Activated naive CD4-positive, alpha-beta T cell treated with anti-CD3 and anti-CD28 coated beads, Interleukin-2, amount 50 U/mL, for 72 hours (primary cell): ENCODE measurements at places on chromosomes 13 and 19.

GRCh38 chr13:30325668-30326067, 18.3 kb upstream of the KATNAL1 start:
- DNase-seq, result no peak

DNA sequence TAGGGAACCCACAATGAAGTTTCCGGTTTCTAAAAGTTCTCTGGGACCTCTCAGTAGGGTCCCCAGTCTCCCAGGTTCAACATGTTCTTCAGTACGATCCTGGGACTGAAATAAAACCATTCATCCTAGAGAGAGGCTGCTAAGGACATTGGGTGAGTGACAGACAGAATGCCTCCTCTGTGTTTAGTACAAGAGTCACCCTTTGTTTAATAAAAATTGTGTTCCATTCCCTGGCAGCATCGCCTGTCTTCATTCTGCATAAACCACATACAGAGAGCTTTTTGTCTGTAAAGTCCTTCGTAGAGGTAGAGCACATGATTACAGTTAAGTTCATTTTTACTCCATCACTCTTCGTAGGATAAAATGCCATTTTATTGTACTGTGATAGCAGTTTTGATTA, 95.3 kb upstream of the GPR12 start:
- no peak for DNase-seq

- peak; percentile 5 for DNase-seq
These were observed 13.0 kb upstream of the SOX1 start for GRCh38 chr13:112053744-112054615.

- DNase-seq, result no peak
These were observed 1.9 kb downstream of the JSRP1 start for GRCh38 chr19:2254064-2254872.

- no peak for DNase-seq
These were observed 452.7 kb downstream of the SUCLA2 start for GRCh38 chr13:47548294-47548840.

GRCh38 chr19:30930941-30931706, 418.1 kb downstream of the TSHZ3 start:
- DNase-seq, result no peak

GRCh38 chr13:39411511-39411910, 191.5 kb downstream of the LHFPL6 start:
- DNase-seq, result no peak

DNA sequence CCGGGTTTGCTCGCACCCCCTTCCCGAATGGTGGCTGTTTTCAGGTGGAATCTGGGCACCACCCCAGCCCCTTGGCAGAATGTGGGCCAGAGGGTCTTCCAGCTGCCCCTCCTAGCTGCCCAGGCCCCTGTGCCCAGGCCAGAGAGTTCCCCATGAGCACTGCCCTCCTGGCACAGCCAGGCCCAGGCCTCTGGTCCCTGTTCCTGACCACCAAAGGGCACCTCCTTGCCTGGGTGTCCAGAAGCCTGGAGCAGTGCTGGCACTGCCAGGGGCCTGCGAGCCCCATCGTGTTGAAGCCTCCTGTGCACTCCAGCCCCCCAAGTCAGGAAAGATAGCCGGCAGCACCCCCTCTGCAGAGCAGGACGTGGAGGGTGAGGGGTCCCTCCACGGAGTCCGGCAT, 23.4 kb downstream of the PIAS4 start:
- DNase-seq, result no peak

DNA sequence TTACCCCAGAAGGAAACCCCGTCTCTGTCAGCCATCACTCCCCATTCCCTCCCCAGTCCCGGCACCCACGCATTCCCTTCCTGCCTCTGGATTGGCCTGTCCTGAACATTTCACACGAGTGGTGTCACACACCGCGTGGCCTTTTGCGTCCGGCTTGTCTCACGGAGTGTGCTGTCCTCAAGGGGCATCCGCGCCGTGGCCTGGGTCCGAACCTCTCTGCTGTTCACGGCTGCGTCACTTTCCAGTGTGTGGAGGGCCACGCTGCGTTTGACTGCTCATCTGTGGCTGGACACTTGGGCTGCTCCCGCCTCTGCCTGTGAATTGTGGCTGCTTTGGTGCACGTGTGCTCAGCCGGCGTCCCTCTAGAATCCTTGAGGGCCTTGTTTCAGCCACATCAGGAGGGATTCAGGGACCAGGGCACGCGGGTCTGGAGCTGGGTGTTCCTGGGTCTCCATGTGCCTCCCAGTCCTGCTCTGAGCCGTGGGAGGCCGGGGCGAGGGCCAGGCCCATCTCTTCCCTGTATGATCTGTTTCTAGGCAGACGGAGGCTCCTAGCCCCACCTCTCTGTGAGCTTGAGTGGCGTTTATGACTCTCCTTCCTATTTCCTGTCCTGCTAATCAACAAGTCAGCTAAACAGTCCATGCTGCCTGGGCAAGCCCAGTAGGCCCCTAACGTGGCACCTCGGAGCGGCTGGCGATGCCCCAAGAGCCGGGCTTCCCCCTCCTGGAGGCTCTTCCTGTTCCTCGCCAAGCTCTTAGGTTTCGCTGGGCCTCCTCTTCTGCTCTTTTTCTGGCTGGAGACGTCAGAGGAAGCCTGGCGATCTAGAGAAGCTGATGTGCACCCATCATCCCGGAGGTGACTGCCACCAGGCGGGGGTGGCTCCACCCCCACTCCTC, 8.1 kb downstream of the STK11 start:
- peak; percentile 86 for DNase-seq

GRCh38 chr19:13169769-13170168, 19.6 kb downstream of the IER2 start:
- no peak for DNase-seq

DNA sequence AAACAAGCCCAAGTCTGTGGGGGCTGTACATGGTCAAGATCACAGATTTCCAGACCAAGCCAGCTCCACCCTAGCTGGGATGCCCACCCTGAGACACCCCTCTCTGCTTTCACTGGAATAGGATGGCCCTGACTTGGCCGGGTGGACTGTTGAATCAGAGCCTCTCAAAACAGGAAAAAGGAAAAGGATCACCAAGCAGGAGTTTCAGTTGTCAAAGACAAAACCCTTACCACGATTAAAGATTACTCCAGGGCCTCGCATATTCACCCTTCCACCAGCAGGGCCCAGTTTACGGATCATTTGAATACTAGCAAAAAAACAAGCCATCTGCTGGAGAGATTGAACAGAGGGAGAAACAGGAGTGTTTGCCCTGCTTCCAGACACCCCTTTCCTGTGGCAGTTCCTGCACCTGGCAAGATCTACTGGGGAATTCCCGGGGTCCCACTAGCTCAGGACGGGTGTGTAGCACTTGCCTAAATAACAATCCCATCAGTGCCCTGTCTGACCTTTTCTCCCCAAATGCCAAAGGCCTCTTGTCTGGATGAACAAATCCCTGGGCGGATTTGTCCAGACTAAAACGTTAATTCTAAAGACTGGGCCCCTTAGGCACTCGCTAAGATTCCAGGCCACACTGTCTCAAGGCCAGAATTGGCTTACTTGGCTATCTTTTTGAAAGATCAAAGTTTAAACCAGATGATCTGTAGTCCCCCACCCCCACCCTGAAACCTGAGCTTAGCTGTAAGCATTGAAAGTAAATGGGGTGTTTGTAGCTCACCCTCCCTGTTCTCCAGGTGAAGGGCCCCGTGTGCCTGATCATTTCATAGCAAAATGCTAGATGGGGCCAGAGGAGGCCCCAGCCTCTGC, 38.4 kb downstream of the ACTN4 start:
- DNase-seq, result no peak

- DNase-seq, result peak; percentile 70
These were observed at the start of gene MAST1 for GRCh38 chr19:12838182-12838885. Gene MAST1, plus strand, starts transcription at chr19:12838515. Its CDS starts 58 bp downstream, at chr19:12838573.

DNA sequence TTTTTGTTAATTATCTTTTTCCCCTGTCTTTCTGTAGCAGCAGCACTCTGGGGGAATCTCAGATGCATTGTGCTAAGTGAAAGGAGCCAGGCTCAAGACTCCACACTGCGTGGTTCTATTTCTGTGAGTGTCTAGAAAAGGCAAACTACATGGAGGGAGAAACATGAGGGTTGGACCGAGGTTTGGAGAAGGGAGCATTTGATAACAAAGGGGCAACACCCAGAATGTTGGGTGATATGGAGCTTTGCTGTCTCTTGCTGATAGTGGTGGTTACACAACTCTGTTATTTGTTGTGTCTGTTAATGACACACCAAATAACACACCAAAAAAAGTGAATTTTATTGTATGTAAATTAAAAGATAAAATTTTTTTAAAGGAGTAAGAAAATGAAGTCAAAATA, 107.8 kb downstream of the COL4A2 start:
- no peak for DNase-seq

DNA sequence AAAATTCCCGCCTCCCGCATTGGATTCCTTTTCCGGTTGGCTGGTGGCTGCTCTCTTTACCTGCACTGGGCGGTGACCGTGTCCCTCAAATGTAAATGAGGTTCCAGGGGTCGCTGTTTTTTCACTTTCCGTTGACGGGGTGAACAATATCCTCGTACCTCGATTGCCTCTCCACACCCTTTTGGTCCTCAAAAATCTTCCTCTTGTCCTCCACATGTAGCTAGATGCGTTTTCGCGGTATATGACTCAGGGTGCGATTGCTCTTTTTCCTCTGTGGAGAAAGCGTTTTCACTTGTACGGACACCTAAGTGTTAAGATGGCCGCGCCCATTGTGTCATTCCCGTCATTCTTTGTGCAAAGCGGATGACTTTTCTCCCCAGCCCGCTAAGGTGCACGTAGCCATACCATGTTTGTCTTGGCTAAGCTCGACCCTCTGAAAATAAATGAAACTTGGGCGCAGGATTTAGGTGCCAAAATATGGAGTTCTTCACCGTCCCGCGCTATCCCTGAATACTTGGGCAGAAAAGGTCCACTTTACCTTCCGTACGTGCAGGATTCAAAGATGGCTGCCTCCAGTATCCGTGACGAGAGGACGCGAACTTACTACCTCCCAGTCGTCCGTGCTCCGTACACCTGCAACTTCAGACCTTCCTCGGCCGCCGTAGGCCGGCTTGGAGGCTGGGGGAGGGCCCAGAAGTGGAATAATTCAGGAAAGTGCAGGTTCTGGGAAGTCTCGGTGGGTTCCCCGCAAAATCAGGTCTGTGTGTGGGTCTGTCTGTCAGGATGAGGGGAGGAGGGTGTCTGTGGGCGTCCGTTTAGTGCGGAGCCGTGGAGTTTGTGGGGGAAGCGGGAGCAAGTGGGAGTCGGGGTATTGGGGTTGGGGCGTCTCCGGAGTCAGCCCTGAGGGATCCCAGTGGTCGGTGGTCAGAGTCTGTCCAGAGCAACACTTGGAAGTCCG, at the start of gene ZNF613:
Gene ZNF613, plus strand, starts transcription at position 689 of the 958 bp plus-strand sequence. CDS start 8,749 bp downstream, outside the sequence.
- peak; percentile 78 for DNase-seq

- DNase-seq, result peak; percentile 39
These were observed 76.9 kb downstream of the GADD45B start for GRCh38 chr19:2552859-2553258.

DNA sequence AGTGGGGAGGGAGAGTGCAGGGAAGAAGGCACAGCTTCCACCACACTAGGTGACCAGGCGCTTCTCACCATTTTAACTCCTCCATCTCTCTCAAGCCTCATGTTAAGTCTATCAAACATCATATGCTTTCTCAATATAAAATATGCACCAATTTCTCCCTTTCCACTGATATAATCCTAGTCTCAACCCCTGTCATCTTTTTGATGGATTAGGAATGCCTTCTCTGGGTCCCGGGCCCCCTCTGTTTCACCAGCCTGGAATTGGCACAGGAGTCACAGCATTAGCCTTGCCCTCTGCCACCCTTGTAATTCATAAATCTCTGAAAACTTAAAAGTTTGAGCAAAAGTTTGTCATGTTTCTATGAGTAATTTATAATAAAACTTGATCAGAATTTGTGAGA, at the start of gene ZSCAN4:
Gene ZSCAN4, plus strand, starts transcription at position 301 of the 400 bp plus-strand sequence. CDS start 7,211 bp downstream, outside the sequence.
- no peak for DNase-seq

- DNase-seq, result no peak
These were observed 7.4 kb upstream of the FCGBP start for GRCh38 chr19:39941615-39942365.

DNA sequence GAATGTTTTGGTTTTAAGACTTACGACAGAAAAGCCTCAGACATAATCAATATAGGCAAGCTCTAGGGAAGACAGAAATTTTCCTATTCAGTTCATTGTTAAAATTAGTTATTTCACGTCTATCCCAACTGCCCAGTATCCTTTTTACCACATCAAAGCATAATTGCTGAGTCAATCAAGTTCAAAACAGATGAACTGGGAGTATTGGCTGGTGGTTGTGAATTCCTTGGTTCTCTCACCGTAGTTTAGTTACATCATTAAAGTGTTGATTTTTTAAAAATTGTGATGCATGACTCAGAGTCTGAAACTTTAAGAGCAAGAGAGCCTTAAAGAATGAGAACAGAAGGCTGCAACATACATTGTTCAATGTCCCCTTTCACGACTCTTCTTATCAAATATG, 143.3 kb upstream of the FREM2 start:
- DNase-seq, result no peak

DNA sequence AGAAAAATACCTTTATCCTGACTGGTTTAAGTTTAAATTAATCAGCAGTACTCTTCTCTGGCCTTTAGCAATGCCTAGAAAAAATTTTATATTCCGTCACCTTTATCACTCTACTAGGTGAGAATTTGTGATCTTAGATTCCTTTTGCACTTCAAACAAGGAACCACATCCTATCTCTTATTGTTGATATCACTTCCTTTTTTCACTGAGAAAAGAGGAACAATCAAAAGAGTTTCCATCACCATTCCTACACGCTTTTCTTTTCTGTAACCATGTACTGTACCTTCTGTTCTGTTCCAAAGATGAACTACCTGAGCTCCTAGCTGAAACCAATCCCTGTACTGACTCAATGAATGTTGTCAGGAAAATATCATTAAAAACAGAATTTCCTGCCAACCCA, 1379.0 kb upstream of the MIR17HG start:
- DNase-seq, result no peak

- DNase-seq, result no peak
These were observed 6.4 kb downstream of the EGLN2 start for GRCh38 chr19:40805258-40805868.

- peak; percentile 48 for DNase-seq
These were observed 47.1 kb downstream of the TGDS start for GRCh38 chr13:94548821-94549231.

DNA sequence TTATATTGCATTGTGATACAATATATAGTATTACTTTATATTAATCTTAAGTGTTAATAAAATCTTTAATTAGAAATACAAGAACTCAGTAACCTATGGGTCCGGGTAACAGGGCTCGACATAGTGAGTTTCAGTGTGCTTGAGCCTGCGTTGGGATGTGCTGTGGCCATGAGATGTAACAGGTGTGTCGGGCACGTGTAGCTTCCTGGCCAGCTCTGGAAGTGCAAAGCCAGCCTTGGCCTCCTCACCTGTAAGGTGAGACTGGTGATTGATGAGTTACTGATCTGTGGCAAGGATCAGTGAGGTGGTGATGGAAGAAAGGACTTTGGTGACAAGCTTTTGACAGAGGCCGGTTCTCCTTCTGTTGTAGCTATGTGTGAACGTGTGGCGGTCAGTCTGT, 19.2 kb downstream of the ATP4B start:
- DNase-seq, result no peak
